IPS DF 6.9 (cell line): ENCODE measurements at places on chromosomes 6 and 20.

- no peak for DNase-seq
These were observed 16.9 kb upstream of the SLC22A23 start for GRCh38 chr6:3473773-3474172.

DNA sequence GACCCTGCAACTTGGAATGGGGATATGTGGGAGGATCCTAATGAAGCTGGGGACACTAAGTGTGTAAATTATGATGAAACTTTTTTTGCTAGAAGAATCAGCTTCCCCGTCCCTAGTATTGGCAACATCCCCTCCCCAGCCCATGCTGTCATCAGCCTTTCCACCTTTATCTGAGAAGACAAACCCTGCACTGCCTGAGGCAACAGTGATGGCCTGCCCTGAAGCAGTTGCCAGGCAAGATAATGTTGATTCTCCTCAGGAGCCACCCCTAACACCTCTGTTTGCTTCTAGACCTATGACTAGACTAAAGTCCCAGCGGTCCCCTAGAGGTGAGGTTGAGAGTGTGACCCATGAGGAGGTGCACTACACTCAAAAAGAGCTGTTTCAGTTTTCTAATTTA lies 27.1 kb downstream of the MICA start:
- DNase-seq = no peak

DNA sequence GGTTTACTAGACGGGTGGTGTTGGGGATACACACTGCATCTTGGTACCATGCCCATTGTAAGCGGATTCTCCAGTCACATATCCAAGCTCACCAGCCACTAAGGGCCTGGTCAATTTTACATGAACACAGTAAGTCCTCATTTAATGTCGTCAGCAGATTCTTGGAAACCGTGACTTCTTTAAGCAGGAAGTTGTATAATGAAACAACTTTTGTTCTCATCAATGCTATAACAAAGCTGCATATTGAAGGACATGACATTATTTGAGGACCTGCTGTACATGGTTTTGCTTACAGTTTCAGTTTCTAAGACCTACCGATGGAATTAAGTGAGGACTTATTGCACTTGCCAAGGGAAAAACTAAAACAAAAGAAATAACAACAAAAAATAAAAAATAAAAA lies 295.6 kb downstream of the SYNE1 start:
- no peak for DNase-seq

GRCh38 chr20:39453890-39454289 lies 491.7 kb downstream of the DHX35 start:
- no peak for DNase-seq
